ENCODE measurements at places on chromosomes 7 and 10.

DNA sequence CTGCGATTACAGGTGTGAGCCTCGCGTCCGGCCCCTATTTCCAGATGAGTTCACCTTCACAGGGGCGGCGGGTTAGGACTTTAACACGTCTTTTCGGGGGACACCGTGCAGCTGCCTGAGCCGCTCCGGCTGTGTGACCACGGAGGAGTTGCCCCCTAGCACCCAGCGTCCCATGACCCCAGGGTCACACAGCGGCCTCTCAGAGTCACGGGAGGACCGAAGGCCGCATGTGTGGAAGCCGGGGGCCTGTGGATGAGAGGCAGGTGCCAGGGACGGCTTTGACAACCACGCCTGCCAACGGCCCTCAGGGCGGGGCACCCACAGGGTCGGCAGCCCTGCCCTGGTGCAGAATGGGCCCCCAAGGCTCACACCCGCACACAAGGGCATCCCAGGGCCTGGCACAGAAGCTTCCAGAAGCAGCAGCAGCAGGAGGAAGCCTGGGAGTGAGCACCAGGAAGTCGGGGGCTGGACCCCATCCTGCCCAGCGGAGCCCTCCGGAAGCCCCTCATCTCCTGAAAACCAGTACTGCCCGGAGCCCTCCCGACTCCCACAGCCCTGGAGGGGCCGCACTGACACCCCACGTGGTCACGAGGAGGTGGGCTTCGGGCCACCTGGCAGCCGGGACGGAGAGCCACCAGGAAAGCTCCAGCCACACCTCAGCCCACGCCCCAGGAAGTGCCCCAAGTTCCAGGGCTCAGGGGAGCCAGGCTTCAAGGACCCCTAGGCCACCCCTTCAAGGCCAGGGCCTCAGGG, 32.7 kb downstream of the ADAP1 start:
- no peak for DNase-seq

GRCh38 chr7:85030893-85031292, 156.0 kb downstream of the SEMA3D start:
- no peak for DNase-seq

GRCh38 chr10:34145715-34146114, 669.4 kb downstream of the PARD3 start:
- no peak for DNase-seq

DNA sequence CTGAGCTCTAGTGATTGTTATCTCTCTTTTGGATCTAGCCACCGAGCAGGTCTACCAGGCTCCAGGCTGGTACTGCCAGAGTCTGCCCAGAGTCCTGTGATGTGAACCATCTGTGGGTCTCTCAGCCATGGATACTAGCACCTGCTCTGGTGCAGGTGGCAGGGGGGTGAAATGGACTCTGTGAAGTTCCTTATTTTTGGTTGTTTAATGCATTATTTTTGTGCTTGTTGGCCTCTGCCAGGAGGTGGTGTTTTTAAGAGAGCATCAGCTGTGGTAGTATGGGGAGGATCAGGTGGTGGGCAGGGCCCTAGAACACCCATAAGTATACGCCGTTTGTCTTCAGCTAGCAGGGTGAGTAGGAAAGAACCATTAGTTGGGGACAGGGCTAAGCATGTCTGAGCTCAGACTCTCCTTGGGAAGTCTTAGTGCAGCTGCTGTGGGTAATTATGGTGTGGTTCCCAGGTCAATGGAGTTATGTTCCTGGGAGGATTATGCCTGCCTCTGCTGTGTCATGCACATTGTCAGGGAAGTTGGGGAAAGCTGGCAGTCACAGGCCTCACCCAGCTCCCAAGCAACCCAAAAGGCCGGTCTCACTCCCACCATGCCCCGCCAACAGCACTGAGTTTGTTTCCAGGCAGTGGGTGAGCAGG, 81.8 kb downstream of the NPSR1 start:
- DNase-seq: no peak

- no peak for DNase-seq
Measured at GRCh38 chr7:104530251-104530650, 201.8 kb downstream of the LHFPL3 start.

DNA sequence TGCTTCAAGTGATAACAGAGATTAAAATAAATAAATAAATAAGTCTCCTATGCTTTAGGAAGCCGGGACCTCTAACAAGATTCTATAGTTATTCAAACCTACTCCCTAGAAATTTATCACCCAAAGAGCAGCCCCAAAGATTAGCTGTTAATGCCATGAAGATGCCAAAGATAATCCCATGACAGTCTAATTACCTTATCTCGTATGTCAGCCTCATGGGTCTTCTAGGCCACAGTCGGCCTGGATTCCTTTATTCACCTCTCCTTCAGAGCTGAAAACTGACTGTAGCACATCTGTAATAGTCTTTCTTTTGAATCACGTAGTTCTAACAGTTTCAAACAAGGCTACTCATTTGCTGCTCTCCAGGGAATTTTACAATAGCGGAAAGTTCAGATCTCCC, 24.2 kb downstream of the COL1A2 start:
- no peak for DNase-seq

DNA sequence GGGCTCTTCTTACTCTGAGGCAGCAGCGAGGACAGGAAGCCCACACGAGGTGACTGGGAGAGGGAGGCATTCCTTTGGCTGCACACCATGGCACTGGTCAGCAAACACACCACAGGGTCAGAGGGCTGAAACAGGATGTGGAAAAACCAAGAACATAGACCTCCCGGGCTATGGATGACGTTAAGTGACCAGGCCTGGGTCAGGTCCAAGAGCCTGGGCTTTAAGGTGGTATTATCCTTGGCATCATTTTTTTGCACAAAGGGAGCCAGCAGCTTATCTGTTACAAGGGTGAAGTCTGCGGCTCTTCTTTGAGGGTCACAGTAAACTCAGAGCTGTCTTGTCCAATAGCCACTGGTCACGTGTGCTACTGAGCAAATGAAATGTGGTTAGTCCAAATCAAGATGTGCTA, 7.0 kb downstream of the WDR91 start:
- DNase-seq: no peak

DNA sequence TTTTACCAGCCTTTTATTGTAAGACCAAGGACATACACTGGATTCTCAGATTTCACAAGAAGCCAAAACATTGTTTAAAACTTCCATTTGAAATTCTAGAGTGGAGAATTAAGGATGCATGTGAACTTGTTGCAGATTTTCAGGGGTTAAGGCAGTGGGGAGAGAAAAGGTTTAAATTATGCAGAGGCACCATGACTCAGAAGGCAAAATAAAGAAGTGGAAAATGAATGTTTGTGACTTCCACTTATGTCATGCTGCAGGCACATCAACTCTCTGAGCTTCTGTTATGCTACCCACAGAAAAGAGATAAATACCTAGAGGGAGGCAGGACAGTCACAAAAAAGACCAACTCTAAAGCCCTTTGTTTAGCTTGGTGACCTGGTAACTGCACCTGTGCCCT, 84.4 kb upstream of the BET1 start:
- DNase-seq: no peak

- DNase-seq: no peak
Measured at GRCh38 chr7:72223351-72223750, 188.8 kb downstream of the CALN1 start.

DNA sequence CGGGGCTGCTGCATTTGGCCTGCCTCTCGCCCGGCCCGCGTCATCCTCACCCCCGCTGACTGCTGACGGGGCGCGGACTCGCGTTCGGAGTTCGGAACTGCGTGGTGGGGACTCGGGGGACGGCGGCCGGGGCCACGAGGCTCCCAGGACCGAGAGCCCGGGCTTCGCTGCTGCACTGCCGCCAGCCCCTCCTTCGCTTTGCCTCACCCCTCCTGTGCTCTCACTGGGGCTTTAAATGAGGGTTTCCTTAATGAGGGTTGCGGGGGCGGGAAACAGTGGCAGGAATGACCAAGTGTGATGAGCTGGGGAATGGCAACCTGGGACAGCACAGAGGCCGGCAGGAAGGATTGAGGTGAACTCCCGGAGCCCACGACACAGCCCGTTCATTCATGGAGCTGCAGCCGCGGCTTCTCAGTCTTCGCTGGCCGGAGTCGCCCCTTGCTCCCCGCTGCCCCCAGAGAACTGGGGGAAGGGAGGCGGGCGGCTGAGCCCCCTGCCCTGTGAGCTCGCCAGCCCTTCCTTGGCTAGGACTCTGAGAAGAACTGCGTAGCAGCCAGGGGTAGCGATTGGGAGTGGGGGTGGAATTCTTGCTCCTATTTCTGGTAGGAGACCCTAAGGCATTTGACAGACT, 1.5 kb upstream of the LRRC4 start:
- DNase-seq: peak; percentile 55

GRCh38 chr10:125217990-125218675, 57.8 kb upstream of the CTBP2 start:
- DNase-seq: no peak

DNA sequence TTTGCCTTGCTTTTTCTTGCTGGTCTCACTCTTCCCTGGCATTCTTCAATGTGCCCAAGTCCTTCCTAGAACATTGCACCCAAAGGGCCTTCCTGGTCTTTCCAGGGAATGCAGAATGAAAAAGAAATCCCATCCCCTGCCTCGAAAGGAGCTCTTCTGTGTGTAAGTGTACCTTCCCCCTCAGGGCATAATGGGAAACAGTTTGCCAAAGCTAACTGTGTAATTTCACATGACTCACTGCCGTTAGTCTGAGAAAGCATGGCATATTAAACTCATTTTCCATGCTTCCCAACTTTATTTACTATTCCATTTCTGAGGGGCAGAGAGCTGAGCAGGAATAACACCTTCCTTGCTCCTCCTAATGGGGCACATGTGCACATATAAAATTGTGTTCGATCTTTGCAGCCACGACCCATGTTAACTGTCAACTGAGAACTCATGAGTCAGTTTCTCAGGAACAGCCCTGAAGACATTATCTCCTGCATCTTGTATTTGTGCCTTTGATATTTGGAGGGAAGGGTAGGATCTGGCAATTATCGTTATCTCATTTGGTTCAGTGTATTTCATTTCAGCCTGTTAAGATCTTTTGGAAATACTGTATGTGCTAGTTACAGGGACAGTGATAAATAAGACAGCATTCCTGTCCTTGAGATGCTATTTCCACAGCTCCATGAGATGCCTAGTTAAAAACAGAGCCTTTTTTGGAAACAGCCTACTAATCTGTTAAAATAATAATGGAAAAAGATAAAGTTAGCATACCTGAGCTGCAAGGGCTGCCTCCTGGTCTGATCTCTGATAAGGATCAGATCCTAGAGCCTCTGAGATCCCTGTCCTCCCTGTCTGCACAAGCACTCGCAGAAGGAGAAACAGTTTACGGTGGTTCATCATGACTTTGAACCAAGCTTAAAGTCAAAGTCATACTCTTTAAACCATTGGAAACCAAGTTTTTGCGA, 42.3 kb downstream of the IKZF1 start:
- DNase-seq: no peak

GRCh38 chr7:38795593-38795992, 113.4 kb downstream of the VPS41 start:
- DNase-seq: no peak

DNA sequence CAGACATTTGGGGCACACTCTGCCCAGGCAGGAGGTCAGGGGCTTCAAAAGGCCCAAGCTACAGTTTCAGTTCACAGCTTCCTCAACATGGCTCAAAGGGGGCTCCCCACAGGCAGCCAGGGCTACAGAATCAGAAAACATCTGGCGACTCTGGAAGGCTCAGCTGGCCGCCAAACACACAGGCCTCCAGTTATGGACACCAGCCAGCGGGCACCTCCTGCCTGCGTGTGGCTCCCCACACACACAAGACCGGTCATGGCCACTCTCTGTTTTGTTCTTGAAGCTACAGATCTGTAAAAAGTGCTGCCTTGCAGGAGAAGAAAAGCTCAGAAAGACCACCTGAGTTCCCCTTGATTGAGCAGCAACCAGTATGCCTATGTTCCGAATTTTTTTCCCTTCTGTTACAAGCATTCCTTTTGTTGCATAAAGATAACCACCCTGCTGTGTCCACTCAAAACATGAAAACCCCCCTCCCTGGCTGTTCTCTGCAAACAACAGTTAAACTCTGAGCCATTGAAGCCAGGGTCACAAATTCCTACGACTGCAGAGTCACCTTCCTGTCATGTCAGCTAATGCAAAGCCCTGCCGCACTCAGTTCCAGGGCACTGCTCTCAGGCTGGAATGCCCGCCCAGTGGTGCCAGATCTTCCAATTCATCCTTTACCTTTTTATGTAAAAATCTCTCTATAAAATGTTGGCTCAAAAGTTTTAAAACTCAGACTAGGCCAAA, 33.6 kb downstream of the VSTM4 start:
- no peak for DNase-seq

- DNase-seq: no peak
Measured at GRCh38 chr10:105634281-105634680, 993.2 kb downstream of the SORCS3 start.

DNA sequence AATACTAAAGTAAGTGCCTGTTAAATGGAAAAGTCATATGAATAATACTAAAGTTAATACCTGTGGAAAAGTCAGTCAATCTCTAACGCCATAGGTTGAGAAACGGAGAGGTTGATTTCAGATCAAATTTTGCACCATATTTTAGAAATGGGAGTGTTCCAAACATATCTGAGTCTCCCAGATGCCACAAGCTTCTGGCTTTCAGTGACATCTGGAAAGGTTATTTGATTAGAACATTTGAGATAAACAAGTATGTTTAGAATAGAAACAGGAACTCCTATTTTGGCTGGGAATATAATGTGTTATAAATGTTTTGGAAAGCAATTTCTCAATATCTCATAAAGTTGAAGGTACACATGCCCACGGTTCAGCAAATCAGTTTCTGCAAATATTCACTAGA, 5.8 kb downstream of the MACC1 start:
- no peak for DNase-seq

- DNase-seq: no peak
Measured at GRCh38 chr10:44201656-44202055, 183.2 kb downstream of the CXCL12 start.

- DNase-seq: no peak
Measured at GRCh38 chr7:25849500-25850184, 302.4 kb upstream of the NFE2L3 start.

GRCh38 chr7:7639421-7639820, 1.1 kb upstream of the UMAD1 start:
- no peak for DNase-seq

DNA sequence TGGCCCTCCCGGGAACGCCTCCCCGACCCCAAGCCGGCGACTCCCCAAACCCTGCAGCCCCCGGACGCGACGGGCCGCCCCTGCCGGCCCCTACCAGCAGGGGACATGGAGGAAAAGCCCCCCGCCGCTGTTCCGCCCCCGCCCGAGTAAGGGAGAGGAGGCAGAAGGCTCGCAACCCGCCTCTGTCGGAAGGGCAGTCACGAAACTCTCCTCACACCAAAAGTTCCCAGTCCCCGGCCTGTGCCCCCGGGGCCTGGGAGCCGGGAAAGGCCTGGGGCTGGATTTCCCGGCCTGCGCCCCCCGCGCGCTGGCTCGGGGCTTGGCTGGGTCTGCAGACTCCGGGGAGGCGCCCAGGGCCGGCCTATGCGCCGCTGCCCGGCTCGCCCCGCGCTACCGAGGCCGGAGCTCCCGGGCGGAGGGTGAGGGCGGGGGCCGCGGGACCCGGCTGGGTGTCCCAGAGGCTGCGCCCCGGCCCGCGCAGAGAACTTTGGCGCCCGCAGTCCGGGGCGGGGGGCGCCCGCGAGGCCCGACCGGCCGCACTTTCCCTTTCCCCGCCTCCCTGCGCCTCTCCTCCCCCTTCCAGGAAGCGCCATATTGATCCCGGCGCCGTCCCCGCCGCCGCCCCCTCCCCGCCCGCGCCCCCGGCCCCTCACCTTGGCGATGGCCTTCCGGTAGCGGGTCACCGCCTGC, 728 bp downstream of the PARD3 start:
- no peak for DNase-seq
